NCI-H1105 treated with DMSO at 0.1 percent for 48 hours (cell line): ENCODE measurements at places on chromosomes 5 and 9.

DNA sequence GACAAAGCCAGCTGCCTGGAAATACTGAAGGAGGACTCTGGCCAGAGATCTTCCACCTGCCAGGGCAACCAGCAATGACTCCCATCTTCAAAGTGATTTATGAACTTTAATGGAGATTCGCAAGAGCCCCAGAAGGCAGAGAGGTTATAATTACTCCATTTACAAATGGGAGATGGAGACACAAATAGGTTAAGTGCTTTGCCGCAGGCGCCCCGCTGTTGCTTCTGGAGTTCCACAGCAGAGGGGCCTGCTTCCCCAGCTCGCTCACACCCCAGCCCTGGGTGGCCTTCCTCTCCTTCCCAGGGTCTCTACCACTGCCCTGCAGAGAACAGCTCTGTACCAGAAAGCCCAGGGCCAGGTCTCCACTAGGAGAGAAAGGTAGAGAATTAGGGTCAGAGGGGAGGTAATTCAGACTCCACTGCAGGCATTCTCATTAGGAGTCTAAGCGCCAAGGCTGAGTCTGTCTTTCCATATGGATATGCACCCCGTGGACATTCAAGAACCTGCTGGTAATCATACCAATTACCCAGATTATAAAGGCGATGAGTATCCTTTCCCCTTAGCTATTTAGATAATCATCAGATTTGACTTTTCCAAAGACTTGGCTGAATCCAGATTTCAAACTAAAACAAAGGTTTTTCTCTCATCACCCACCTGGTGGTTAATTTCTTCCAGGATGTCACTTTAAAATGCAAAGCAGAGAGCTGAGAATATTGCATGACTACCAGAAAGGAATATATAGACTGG is 157.6 kb upstream of the TUT7 start:
- DNase-seq, result peak; percentile 79

GRCh38 chr9:2066312-2067273 is 51.4 kb downstream of the SMARCA2 start:
- DNase-seq, result no peak

GRCh38 chr9:76562511-76562911 is 103.5 kb downstream of the GCNT1 start:
- no peak for DNase-seq

- no peak for DNase-seq
These were observed 41.5 kb downstream of the SH3PXD2B start for GRCh38 chr5:172412724-172413286.

- DNase-seq, result no peak
These were observed 135.8 kb downstream of the ROR2 start for GRCh38 chr9:91814201-91814600.

DNA sequence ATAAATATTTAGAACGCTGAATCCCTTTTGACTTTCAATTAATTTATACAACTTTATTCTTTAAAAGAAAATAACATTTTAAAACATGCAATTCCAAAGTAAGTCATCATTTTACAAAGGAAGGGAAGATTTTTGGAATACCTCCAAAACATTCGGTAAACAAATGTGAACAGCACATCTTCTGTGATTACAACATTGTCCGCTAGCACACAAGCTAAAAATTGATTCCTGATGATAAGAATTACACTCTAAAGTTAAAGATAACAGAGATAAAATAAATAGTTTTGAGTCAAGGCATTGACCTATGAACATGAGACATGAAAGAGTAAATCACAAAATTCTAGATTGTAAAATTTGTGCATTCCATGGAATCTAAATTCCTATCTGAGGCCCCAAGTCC is 56.2 kb upstream of the TRAF1 start:
- DNase-seq, result no peak
